ENCODE measurements at places on chromosomes 7 and 10.

DNA sequence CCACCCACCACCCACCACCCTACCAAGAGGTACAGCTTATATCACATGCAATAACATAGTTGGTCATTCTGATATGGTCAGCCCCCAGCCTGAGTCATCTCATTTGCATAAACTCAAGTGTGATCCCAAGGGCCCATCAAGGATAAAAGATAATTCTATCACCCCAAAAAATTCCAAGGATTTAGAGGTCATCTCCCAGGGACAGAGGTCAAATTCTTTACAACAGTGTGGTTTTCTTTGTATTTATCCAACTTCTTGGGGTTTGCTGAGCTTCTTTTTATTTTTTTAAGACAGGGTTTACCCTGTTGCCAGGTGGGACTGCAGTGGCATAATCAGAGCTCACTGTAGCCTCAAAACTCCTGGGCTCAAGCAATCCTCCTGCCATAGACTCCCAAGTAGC, 9.4 kb upstream of the GTPBP10 start:
- no peak for DNase-seq

- no peak for DNase-seq
Measured at GRCh38 chr10:27041196-27041595, 59.1 kb downstream of the ANKRD26 start.

DNA sequence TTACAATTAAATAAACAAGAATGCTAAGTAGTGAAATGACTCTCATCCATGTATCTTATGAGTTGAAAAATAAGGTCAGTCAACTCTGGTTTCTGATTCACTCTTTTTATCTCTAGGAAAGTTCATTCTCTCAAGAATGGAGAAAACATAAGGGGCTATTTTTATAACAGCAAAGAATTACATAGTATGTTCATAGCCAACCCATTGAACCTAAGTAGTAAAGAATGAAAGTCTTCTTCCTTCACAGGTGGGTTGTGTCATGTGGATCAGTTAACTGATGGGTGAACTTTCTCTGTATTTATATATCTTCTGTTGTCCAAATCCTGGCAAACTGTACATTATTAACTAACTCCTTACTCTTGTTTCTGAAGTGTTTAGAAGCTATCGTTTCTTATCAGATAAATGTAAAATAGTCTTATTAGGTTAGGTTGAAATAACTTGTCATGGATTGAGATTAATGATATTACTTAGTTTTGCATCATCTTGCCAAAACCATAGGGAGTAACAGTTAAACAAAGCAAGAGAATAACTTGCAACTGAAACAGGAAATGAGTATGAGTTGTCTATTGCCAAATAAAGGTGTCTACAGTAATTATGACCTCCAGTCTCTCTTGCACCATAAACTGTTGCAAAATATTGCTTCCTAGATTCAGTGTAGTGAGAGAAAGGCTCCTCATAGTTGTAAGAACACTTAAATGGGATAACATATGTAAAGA, 86.8 kb downstream of the ANKRD7 start:
- no peak for DNase-seq

GRCh38 chr10:12635127-12635541, 285.8 kb downstream of the CAMK1D start:
- DNase-seq, result peak; percentile 14

DNA sequence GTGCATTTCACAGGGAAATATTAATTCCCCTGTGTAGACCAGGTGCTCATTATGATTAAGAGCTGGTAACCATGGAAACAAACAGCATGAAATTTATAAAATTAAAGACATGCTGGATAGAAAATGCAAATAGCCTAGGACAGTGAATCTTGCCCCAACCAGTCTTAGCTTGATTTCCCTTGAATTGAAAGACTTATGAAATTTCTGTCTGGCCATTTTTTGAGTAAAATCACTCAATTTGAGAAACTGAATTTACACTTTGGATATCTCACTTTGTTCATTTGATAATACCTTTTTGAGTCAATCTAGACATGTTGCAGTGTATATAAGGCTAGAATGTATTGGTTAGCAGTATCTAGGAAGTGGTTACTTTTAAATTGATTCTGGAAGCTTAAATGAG, 4.4 kb upstream of the SMIM30 start:
- DNase-seq, result no peak

GRCh38 chr7:155490697-155491628, 33.0 kb downstream of the EN2 start:
- DNase-seq, result no peak

- no peak for DNase-seq
Measured at GRCh38 chr10:60549686-60550085, 160.0 kb upstream of the ANK3 start.

DNA sequence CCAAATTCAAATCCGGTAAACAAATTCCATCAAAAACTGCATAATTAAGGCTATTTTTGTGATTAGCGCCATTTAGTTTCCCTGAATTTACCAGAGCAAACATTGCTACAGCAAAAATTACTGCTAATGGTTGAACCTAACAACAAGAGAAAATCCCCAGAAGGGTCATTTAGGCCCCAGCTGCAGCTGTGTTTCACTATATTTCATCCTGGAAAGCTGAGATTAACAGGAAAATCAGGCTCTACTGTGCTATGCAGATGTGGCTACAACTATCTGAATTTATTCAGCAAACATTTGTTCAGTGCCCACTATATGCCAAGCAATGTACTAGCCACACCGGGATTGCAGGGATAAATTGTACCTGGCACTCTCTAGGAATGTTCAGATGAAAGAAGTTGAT, 104.0 kb downstream of the PON1 start:
- no peak for DNase-seq

DNA sequence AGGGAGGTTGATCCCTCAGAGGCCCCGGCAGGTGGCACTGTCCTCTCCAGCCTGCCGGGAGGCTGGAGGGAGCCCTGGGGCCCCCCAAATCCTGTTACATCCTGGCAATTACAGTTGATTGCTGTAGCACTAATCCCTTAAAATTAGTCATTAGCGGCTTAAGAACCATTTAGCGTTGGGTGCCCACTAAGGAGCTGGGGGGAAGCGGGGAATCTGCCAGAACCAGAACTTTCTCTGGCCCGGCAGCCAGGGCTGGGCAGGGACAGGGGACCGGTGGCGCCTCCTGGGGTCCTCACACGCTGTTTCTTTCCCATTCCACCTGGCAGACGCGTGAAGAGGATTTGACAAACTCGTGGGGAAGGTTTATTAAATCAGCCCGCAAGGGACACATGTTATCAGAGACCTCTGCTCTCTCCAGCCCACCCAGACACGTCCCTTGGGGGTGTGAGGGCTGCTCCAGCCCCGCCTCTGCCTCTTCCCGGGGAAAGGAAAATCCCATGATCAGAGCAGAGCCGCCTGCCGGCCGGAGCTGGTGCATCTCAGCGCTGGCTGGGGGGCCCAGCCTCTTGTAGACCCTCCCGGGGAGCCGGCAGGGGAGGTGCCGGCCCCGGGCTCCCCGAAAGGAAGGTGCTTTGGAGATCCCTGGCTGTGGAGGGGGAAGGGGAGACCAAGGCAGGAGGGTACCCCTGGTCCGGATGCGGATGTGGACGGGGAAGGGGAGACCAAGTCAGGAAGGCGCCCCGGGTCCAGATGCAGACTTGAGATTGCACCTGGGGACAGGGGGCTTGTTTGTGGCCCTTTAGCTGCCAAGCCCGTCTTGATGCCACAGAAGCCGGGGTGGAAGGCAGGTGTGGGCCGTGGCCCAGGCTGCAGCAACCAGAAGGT, 142.7 kb downstream of the ELFN1 start:
- no peak for DNase-seq

- DNase-seq, result no peak
Measured at GRCh38 chr10:131475803-131476202, 164.3 kb upstream of the TCERG1L start.

GRCh38 chr7:91953618-91954017, 13.0 kb downstream of the AKAP9 start:
- DNase-seq, result no peak

DNA sequence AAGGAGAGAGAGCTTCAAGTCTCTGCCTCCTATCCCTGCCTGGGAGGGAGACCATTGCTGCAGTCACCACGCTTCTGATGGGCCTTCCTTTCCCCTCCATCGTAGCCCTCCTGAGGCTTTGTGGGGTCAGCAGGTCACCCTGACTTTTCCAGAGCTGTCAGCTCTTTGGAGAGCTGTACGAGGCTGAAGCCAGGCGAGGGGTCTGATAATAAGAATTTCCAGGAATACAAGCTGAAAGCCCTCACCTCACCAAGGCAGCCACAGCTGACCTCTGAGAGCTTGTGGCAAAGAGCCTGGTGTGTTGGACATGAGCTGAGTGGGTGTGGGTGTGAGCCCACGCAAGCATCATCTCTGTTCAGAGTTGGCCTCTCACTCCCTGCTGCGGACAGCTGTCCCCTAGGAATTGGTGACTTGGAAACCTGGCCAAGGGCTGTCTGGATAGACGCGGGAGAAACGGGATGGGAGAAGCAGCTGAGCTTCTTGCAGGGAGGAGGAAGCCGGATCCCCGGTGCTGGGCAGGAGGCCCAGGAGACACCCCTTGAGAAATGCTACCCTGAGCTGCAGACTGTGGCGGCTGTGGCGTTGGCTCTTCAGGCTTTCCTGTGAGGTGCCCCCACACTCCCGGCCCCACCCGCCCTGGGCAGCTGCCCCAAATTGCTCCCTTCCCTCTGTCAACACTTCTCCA, 122.1 kb upstream of the BTBD16 start:
- no peak for DNase-seq

GRCh38 chr10:3625959-3626751, 158.9 kb downstream of the KLF6 start:
- no peak for DNase-seq

- DNase-seq, result no peak
Measured at GRCh38 chr7:112986256-112987031, 100.2 kb downstream of the GPR85 start.

DNA sequence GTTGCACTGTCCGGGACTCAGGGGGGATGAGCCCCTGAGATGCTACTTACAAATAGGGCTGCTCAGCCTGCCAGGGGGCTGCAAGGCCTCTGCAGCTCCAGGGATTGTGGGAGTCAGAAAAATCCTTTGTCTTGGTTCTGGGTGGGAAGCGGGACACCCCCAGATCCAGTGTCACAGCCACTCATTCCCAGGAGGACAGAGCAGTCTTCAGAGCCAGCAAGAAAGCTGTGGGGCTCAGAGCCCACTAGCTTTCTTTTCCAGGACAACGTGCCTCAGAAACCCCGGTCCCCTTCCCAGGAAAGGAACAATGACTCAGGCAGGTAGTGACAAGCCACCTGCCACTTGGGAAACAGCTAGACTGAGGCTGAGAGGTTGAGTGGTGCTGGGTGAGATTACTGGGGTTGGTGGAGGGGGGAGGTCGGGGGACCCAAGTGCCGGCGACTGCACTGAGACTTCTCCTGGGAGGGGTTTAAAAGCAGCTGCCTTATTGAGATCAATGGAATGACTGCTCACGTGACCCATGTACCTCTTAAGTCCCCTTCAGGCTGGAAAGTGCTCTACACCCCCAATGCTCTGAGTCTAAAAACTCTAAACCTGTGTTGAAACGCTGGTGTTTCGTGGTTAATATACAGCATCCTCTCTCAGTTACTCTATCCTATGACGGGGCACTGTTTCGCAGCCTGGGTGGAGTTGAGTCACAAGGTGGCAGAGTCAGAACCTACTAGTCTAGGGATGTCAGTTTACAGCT, 123.6 kb downstream of the UBE2H start:
- DNase-seq, result no peak

DNA sequence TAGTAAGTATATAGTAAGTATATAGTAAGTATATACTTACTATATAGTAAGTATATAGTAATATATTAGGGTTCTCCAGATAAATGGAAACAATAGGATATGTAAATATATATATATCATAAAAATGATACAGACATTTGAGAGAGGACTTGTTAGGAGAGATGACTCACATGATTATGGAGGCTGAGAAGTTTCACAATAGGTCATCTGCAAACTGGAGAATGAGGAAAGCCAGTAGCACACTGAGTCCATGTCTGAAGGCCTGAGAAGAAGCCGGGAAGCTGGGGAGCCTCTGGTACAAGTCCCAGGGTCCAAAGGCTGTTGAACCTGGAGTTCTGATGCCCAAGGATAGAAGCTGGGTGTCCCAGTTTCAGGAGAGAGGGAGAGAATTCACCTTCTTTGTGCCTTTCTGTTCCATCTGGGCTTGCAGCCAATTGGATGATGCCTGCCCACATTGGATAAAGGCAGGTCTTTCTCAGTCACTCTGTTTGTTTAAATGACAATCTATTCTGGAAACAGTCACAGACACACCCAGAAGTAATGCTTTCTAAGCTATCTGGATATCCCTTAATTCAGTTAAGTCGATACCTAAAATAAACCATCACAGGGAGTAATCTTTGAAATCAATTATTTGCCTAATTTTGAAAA, 205.5 kb upstream of the CDC14C start:
- no peak for DNase-seq

GRCh38 chr10:94023906-94024305, 30.2 kb downstream of the PLCE1 start:
- DNase-seq, result no peak

DNA sequence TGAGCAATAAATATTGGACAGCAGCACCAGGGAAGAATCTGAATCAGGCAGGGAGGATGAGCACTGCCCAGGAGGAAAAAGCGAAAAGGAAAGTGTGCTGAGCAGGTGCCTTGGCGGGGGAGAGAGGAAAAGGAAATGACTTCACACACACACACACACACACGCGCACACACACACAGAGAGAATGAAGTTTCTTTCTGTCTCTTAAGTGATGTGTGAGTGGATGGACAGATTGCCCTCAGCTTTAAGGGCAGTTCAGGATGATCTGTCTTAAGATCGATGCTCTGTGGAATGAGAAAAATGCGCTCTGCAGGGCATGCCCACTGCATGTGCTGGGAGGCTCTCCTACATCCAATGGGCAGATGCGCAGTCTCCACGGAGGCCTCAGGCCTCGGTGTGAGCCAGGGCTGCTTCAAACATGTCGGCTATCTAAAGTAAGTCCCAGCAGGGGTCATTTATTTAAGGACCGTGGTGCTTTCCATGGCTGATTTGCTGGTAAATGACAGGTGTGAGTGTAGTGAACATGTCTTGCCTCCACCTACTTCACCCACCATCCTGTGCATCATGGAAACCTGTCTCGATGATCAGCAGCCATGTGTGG, 2.5 kb upstream of the ACBD5 start:
- peak; percentile 33 for DNase-seq

- DNase-seq, result no peak
Measured at GRCh38 chr10:119737039-119737663, 11.3 kb downstream of the INPP5F start.

DNA sequence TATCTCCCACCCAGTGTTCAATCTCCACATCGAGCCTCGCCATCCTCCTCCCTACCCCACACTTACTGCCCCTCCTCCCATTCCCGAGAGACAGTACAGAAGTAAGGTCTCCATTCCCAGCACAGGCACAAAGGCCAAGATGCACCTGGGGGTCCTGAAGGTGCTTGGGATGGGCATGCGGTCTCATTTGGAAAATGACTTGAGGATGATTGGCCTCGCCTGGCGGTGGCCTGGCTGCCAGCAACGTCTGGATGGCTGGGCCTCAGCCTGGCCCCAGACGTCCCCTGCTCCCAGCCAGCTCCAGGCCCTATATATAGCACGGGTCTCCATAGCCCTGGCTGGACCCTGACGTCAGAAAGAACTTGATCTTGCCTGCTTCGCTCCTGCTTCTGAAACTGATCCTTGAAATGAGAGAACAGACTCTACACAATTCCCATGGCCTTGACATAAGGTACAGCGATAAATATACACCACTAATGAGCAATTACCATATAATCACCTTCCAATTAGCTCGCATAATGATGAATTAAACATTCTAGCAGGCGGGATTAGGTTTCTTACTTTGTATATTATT, 11.8 kb downstream of the EMX2 start:
- DNase-seq, result no peak

GRCh38 chr10:78903341-78903940, 165.3 kb upstream of the ZMIZ1 start:
- DNase-seq, result no peak

- no peak for DNase-seq
Measured at GRCh38 chr7:141444961-141445360, 106.2 kb upstream of the AGK start.

- DNase-seq, result no peak
Measured at GRCh38 chr10:97849103-97849686, 448 bp upstream of the GOLGA7B start.

Data from activated CD4-positive, alpha-beta T cell treated with anti-CD3 and anti-CD28 coated beads, Interleukin-2, amount 50 U/mL, for 24 hours (primary cell).